ENCODE measurements at places on chromosomes 3 and 15.

- no peak for DNase-seq
Measured at GRCh38 chr3:46576-46975, 150.0 kb upstream of the CHL1 start.

- no peak for DNase-seq
Measured at GRCh38 chr3:107496855-107497254, 25.9 kb upstream of the BBX start.

- DNase-seq = no peak
Measured at GRCh38 chr3:98563661-98564281, 29.6 kb downstream of the CPOX start.

DNA sequence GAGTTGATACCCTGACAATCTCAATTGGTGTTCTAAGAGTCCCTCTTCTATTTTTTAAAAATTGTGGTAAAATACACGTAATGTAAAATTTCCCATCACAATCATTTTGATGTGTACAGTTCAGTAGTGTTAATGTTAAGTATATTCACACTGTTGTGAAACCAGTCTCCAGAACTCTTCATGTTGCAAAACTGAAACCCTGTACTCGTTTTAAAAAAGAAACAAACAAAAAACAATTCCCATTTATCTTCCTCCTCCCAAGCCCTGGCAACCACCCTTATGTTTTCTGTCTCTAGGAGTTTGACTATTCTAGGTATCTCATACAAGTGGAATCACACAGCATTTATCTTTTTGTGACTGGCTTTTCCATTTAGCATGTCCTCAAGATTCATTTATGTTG, 28.7 kb upstream of the ALPK3 start:
- no peak for DNase-seq

- DNase-seq = no peak
Measured at GRCh38 chr3:194103983-194104751, 31.8 kb upstream of the HES1 start.

GRCh38 chr3:189272500-189273119, 100.8 kb downstream of the TPRG1 start:
- no peak for DNase-seq

- DNase-seq = no peak
Measured at GRCh38 chr3:196220991-196221390, 4.7 kb downstream of the SLC51A start.

GRCh38 chr3:101531473-101532086, 18.6 kb upstream of the SENP7 start:
- DNase-seq = no peak

GRCh38 chr3:52128118-52128683, 26.0 kb downstream of the POC1A start:
- no peak for DNase-seq

DNA sequence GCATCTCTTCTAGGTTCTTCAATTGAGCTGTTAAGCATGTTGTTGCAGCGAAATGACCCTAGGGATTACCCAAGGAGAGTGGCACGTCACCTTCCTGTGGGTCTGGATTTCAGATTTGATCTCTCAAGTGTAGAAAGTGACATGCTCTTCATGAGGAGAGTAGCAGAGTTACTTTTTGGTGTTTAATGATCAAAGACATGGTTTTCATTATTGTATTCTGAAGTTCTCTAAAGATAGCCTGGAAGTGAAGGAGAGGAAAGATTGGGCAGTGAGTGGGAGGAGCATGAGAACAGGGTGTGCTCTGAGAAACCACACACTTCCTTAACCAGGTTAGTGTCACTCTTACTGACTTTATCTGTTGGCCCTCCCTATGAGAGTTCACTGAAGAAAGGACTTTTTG, 153.6 kb downstream of the AKAP13 start:
- DNase-seq = no peak

DNA sequence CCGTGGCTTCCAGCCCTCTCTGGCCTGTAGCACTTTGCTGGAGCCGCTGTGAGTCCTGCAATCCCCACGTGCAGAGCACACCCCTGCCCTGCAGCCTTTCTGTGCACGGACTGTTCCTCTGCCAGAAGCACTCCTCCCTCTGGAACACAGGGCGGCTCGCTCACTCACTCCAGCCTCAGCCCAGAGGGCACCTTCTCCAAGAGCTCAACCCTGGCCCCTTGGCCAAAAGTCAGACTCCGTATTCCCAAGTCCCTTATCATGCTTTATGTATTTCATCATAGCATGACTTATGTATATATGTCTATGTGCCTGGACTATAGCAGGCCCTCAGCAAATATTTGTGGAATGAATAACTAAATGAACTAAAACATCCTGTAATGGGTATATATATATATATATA, 63.2 kb downstream of the ASB7 start:
- DNase-seq = no peak

DNA sequence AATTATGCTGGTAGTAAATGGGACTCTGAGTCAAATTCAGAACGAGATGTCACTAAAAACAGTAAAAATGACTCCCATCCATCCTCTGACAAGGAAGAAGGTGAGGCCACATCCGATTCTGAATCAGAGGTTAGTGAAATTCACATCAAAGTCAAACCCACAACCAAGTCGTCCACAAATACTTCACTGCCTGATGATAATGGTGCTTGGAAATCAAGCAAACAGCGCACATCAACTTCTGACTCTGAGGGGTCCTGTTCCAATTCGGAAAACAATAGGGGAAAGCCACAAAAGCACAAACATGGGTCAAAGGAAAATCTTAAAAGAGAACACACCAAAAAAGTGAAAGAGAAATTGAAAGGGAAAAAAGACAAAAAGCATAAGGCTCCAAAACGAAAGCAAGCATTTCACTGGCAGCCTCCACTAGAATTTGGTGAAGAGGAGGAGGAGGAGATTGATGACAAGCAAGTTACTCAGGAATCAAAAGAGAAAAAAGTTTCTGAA, 15.1 kb upstream of the ZBTB47 start:
- no peak for DNase-seq

GRCh38 chr3:114112696-114113095, 56.2 kb downstream of the QTRT2 start:
- no peak for DNase-seq

- no peak for DNase-seq
Measured at GRCh38 chr3:133532951-133533350, 40.5 kb upstream of the CDV3 start.

DNA sequence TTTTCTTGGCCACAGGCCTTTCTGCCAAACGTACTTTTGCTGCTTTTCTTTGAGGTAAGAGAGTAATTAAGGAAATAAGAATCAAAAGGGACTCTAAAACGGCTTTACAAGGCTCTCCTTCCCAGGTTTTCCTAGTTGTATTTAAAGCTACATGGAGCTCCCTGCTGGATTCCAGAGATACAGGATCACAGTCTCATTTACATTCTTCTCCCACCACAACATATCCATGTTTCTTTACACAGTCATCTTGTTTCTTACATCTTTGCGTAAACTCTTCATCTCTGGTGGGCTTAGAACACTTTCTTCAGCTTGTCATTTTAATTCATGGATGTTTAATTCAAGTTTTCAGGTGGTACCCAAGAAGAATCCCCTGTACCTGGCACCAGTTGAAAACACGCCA, 117.6 kb upstream of the BFSP2 start:
- no peak for DNase-seq

DNA sequence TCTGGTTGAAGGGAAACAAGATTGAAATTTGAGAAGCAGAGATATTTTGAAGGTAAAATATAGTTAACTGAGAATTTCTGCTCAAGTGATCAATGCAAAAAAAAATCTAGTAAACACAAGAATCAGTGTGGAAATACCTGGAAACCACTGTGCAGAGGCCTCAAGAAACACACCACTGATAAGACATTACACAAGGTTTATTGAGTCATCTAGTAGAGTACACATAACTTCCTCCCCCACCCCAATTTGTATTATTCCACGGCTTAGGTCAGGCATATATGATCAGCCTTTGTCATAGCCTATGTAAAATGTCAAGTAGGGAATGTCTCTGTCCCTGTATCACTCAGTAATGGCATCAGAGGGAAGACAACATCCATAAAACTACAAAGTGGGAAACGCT, 447.8 kb upstream of the BCHE start:
- no peak for DNase-seq

GRCh38 chr3:73503781-73504180, 121.0 kb downstream of the PDZRN3 start:
- DNase-seq = no peak

GRCh38 chr15:35477312-35478262, 68.4 kb downstream of the DPH6 start:
- no peak for DNase-seq

DNA sequence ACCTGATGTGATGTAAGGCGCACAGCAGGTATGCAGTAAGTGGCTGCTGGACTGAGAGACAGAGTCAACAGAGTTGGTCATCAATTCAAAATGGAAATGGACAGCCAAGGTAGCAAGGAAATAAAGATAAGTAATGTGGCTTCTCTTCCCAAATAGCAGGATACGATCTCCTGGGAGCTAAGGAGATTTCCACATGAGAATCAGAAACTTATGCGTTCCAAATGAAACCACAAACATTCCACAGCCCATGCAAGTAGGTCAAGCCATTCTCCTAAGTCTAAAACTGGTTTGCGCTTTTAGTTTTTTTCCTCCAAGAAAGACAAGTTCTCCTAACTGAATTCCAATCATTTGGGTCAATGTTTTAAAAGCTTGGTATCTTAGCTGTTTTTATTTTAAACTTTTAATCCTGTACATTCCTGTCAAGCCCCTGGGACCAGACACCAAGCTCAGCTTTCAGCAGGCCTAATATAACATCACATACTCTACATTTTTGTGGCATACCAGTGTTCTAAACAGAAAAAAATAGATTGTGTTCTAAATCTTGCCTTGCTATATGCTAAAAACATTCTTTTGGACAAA, 73.7 kb upstream of the TSPAN3 start:
- DNase-seq = no peak

- DNase-seq = no peak
Measured at GRCh38 chr15:61025781-61026180, 203.3 kb downstream of the RORA start.

DNA sequence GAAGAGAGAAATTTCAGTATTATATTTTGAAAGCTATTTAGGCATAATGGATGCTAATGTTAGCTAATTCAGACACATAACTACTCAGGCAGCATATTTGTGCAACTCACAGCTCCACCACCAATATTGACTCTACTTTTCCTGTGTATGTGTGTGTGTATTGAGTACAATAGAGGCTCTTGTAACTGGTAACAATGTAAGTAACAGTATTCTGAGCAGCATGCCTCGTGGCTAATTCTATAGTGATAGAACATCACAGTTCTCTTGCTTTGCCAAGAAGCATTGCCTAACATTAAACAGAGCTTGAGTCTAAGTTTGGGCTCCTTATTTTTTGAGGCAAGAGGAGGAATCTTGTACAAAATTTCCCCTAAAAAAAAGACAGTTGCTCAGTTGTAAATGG, 98.6 kb upstream of the ARHGEF26 start:
- no peak for DNase-seq

GRCh38 chr3:130442284-130442683, 74.7 kb upstream of the COL6A6 start:
- DNase-seq = no peak

DNA sequence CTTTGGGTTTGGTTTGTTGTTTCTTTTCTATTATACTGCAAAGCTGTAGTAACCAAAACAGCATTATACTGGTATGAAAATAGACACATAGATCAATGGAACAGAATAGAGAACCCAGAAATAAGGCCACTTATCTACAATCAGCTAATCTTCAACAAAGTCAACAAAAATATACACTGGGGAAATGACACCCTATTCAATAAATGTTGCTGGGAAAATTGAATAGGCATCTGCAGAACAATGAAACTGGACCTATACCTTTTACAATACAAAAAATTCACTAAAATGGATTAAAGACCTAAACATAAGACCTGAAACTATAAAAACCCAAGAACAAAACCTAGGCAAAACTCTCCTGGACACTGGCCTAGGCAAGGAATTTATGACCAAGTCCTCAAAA, 52.9 kb downstream of the TLNRD1 start:
- DNase-seq = no peak

GRCh38 chr3:161957467-161957866, 460.9 kb downstream of the OTOL1 start:
- DNase-seq = no peak

GRCh38 chr15:29355477-29355876, 85.9 kb upstream of the NSMCE3 start:
- no peak for DNase-seq

DNA sequence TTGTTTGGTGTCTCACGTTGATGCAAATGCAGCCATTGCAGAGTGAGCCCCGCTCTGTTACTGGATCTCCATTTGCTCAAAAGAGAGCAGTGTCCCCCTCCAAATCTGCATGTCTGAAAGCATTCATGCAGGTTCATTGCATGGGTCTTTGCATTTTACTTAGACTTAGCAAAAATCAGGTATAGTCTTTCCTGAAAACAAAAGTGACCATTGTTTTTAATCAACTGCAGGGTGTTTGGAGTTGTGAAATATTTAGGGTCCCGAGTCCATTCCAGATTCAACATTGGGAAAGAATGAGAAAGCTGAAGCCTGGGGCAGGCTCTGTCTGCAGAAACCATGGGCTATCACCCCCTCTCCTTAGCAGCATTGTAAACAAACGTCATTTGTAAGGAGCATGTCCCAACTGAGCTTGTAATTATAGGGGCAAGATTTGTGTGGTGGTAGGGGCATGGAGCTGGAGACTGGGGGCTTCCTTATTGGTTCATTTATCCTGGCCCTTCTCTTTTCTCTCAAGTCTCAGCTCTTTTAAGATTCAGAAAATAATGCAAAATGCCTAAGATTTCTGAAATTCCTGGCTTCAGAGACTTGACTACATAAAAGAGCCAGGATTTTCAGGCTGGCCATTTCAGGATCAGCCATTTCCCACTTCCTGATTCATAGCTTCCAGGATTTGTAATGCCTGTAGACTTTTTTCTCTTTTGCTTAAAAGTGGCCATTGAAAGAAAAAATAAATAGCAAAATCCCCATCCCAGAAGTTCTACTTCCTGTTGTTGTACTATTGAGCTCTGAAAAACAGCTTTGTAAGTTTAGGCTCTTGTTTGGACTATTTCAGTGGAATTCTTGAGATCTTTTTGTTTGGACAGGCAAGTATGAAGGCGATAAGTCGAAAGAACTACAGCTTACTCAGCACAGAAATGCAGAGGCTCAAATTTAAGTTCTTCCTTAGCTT, 23.0 kb downstream of the IGF1R start:
- no peak for DNase-seq

GRCh38 chr3:13963137-13963886, 83.4 kb upstream of the WNT7A start:
- no peak for DNase-seq

GRCh38 chr3:139975594-139976365, 40.8 kb downstream of the CLSTN2 start:
- no peak for DNase-seq

DNA sequence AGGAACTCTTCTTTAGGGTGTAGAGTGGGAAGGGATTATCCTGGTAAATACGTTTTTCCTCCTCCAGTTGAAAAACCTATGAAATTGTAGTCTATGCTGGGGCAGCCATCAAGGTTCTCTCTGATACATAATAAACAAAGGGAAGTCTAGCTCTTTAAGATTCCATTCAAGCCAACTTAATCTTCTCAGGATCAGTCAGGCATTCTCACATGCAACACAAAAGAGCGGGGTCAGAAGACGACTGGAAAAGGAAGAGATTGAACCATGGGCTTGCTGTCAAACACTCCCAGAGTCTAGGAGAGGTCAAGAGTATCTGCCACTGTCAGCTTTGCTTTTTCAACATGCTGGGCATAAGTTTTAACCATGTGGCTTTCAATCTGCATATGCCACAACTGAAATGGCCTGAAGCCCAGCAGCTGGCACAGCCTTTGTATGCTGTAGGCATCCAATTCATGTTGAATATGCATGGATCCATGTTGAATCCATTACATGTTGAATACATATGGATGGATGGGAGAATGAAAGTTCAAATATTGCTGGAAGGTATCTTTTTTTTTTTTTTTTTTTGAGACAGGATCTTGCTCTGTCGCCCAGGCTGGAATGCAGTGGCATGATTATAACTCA, 8.5 kb downstream of the TRAT1 start:
- no peak for DNase-seq
